ENCODE measurements at places on chromosomes 2 and 18.

- DNase-seq, result no peak
Measured at GRCh38 chr18:48473816-48474215, 64.6 kb upstream of the ZBTB7C start.

- no peak for DNase-seq
Measured at GRCh38 chr2:105391058-105391627, 7.7 kb downstream of the FHL2 start.

DNA sequence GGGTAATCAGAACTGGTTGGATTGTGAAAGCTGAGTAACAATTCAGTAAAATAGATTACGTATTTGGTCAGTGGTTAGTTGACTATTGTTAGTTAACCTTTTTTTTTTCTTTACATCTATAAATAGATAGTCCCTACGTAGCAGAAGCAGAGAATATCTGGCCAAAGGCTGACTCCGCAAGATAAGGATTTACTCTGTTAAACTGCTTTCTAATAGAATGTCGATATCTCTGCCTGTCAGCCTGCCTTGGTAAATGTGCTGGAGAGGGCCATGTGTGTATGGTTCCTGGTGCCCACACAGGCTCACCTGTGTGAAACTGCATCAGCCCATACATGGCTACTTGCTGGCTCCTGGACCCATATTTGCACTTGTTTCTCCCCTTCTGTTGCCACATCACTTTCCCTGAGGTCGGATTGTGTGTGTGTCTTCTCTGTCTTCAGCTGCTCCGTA is 94.4 kb downstream of the CRIM1 start:
- no peak for DNase-seq

DNA sequence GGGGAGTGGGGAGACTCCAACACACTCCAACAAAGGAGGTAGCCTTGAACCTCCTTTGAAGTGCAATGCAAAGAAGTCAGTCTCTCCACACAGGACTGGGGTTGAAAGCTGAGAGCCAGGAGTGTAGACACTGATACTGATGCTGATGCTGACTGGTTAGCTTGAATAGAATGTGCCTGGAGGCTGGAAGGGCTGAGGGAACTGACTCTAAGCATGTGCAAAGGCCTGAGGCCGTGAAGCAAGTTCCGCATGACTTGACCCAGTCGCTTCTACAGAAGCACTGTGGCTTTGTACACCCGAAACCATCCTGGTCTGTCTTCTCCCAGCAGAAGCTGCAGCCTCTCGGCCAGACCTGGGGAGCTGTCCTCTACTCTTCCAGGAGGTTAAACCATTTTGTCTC is 10.4 kb downstream of the FOXI3 start:
- no peak for DNase-seq

- DNase-seq, result no peak
Measured at GRCh38 chr18:68803356-68803755, 5.5 kb downstream of the CCDC102B start.

DNA sequence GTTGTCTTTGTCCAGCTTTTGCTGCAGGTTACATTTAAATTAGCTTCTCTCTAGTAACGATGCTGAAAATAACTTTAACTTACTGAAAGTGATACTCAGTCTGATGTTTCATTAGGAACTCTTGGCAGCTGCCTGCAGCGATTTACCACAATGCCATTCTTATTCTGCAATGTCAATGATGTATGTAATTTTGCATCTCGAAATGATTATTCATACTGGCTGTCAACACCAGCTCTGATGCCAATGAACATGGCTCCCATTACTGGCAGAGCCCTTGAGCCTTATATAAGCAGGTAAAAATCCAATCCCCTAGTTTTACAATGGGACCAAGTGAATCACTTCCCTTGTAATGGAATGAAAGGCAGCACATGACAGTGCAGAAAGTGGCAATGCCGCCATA is 16.3 kb upstream of the MFF start:
- no peak for DNase-seq

DNA sequence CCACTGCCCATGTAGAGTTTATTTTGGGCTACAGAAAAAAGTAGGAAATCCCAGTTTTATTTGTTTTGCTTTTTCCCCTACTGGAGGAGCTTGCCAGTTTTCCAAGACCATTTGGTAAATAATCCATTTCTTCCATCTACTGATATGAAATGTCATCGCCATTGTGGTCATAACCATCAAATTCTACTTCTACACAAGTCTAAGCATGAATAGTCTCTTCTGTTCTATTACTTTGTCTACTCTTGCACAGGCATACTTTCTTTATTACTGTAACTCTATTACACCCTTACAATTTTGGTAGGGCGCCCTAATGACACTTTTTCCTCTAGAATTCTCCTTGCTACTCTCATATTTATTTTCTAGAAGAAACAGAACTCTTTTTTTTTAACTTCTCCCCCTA is 120.7 kb downstream of the ATAD2B start:
- no peak for DNase-seq

GRCh38 chr2:236824836-236825235 is 255.2 kb downstream of the ACKR3 start:
- no peak for DNase-seq

DNA sequence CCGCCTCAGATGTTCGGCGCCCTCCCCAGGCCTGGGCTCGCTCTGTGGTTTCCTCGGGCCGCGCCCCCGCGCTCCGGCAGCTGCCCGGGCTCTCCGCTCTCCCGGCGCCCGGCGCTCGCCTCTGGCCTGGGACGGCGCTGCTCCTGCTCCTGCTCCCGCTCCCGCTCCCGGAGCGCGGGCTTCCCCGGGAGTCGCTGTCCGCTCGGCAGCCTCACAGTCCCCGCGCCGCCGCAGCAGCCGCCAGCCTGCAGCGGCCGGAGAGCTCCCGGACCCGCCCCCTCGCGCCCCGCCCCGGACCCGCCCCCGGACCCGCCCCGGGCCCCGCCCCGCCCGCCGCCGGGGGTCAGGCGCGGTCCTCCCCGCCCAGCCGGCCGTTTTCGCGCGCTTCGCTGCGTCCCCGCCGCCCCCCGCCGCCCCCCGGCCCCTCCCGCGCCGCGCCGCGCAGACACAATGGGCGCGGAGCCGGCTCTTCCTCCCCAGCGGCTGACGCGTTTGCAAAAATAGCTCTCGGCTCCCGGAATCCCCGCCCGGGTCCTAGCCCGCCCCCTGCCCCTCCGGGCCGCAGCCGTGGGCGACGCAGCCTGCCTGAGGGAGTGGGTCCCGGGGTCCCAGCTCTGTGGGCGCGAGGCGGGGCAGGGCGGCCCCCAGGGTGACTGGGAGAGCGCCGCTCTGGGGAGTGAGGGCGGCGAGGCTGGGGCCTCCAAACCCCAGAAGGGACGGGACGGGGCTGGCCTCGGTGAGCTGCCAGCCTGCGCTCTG is at the start of gene ARL4C:
TSS of gene ARL4C (minus strand) at position 247 of the 759 bp plus-strand sequence. CDS start 495 bp downstream, outside the sequence.
- DNase-seq, result peak; percentile 29

DNA sequence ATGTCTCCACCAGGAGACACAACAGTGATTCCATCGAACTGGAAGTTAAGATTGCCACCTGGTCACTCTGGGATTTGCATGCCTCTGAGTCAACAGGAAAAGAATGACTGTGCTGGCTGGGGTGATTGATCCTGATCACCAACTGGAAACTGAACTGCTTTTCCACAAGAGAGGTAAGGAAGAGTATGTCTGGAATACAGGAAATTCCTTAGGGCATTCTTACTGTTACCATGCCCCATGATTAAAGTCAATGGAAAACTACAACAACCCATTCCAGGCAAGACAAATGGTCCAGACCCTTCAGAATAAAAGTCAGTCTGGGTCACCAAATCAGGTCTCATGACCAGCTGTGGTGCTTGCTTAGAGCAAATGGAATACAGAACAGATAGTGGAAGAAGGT is 12.0 kb upstream of the DDX1 start:
- DNase-seq, result no peak

DNA sequence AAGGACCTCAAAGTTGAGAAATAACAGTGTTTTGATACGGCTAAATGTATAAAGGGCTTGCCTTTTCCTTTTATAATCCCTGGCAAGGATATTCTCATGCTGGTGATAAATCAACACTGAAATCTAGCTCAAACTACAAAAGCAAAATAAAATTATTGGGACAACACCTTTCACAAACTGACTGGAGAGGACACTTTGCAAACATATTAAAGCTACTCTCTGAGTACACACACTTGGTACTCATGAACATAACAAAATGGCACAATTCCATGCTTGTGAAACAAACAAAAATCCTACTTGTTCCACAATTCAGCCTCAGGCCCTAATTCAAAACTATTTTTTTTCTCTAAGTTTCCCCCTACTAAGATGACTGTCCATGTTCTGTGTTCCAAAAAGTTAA is 305.8 kb downstream of the ETAA1 start:
- DNase-seq, result no peak

GRCh38 chr2:65980531-65980930 is 454.4 kb upstream of the MEIS1 start:
- DNase-seq, result no peak

- DNase-seq, result no peak
Measured at GRCh38 chr2:75334076-75334475, 134.8 kb upstream of the TACR1 start.

GRCh38 chr2:9627310-9627709 is 3.5 kb downstream of the YWHAQ start:
- DNase-seq, result no peak

DNA sequence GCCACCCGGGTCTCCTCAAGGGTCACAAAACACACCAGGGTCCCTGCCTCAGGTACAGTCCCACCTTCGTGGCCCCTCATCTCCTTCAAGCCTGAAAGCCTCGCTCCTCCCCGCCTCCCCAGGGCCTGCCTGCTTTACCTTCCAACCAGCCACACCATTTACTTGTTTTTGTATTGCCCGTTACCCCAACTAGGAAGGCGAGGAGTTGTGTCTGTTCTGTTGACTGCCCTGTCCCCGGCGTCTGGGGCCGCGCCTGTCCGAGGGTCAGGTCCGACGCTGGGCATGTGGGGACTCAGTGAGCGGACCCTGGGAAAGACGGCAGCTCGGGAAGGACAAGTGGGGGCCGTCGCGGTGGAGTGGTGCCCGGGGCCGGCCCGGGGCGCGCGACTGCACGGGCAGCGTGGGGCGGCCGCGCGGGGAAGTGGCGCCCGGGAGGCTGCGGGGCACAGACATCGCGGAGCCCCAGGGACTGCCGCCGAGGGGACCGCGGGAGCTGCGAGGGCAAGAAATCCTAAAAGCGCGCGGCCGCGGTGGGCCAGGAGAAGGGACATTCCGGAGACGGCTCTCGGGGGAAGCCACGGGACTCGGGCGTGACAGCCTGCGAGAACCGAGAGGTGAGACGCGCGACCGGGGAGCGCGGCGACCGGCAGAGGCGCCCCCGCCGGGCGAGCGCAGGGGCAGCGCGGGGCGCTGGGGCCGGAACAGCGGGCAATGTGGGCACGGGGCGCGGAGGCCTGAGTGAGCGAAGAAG is 797 bp upstream of the GRHL1 start:
- DNase-seq, result peak; percentile 28

- no peak for DNase-seq
Measured at GRCh38 chr2:211498551-211499205, 942.3 kb downstream of the CPS1 start.

GRCh38 chr2:203782262-203782976 is 76.0 kb downstream of the CD28 start:
- DNase-seq, result peak; percentile 50

- no peak for DNase-seq
Measured at GRCh38 chr2:216546241-216546640, 47.6 kb downstream of the RPL37A start.

- no peak for DNase-seq
Measured at GRCh38 chr18:79058007-79058406, 11.2 kb upstream of the ATP9B start.

- DNase-seq, result no peak
Measured at GRCh38 chr18:22363867-22364463, 53.8 kb downstream of the CTAGE1 start.

GRCh38 chr2:139067874-139068273 is 287.7 kb upstream of the NXPH2 start:
- DNase-seq, result no peak

GRCh38 chr2:109529532-109530449 is 84.0 kb downstream of the SEPTIN10 start:
- no peak for DNase-seq

- no peak for DNase-seq
Measured at GRCh38 chr18:71079606-71080005, 790.8 kb downstream of the SOCS6 start.

GRCh38 chr2:201404699-201405280 is 46.5 kb downstream of the TRAK2 start:
- DNase-seq, result no peak

- no peak for DNase-seq
Measured at GRCh38 chr2:234436482-234436837, 60.4 kb downstream of the ARL4C start.

DNA sequence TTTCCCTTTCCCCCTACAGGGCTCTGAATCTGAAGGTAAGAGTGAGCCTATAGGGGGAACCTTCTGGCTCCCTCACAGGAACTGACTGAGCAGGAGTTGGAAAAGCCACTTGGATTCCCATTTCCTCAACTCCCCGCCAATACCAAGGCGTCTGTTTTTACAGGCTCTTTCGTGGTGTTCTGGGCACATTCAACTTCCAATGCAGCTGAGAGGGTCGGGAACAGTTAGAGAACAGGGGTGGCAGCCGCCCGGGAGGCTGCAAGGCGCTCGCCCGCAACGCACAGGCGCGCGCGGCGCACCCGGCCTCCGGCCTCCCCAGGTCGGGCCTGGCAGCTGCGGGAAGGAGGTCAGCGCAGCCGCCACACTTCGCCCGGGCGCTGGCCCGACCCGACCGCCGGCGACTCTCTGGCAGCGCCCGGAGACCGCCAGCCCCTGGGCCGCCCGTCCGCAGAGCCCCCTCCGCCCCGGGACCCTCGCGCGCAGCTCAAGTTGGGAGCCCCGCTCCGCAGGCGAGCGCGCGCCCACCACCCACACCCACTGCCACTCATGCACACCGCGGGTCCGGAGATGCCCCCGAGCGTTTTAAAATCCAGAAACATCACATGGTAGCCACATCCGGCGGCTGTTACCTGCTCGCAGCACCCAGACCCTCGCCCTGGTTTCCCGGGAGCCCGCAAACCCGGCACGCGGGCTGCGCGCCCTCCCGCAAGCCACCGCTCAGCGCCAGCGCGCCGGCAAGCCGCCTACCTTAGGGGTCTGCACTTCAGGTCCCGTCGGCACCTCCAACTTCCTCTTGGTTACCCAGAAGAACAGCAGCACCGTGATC is 816 bp downstream of the GALNT14 start:
- DNase-seq, result no peak

DNA sequence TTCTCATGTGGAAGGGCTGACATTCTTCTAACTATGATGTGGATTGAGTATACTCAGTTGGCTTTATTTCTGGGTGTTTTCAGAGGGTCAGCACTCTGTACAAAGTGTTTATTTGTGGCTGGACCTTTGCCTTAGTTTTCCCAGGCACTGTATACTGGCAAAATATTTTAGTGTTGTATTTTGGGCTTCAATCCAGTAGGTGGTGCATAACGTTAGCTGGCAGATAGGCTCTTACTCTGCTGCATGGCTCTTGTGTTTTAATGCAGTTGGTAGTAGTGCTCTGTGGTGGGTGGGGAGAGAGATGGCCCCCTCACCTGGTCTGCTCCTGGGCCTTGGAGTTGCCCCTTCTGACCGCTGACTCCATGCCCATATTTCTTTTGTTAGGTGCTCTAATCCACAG is 75.6 kb upstream of the REG3A start:
- no peak for DNase-seq

DNA sequence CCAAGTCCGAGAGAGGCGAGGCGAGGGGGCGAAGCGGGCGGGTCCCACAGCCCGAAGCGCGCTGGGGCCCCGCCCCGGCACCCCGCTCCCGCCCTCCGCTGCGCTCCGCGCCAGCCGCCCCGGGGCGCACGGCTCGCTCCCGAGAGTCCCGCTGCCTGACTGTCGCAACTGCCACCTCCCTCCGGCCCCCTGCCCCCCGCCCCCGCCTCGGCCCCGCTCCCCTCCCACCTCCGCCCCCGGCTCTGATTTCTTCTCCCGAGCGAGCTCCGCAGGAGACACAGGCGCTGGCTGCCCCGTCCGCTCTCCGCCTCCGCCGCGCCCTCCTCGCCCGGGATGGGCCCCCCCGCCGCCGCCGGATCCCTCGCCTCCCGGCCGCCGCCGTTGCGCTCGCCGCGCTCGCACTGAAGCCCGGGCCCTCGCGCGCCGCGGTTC is at the start of gene WNT6:
TSS of gene WNT6 (plus strand) at position 250 of the 432 bp plus-strand sequence. CDS start 233 bp downstream, outside the sequence.
- no peak for DNase-seq

Data from stimulated activated CD8-positive, alpha-beta memory T cell treated with anti-CD3 and anti-CD28 coated beads, Interleukin-4, amount 100 ng/mL, for 1 hour (primary cell).